ENCODE measurements at places on chromosomes 11 and 22.

GRCh38 chr11:35216962-35217678 lies 78.1 kb downstream of the CD44 start:
- no peak overlapping the region for H3K4me3 ChIP-seq
- H3K4me1 ChIP-seq = peaks cover 58% of the 10 kb centered on the region
- H3K27me3 ChIP-seq = no peaks in the 10 kb centered on the region

GRCh38 chr11:21723678-21724077 lies 469.2 kb upstream of the ANO5 start:
- DNase-seq = no peak
- H3K36me3 ChIP-seq = no peaks in the 10 kb centered on the region
- no peak overlapping the region for H3K4me3 ChIP-seq
- H3K4me1 ChIP-seq = no peaks in the 10 kb centered on the region
- H3K27me3 ChIP-seq = no peaks in the 10 kb centered on the region
- no peak overlapping the region for H3K27ac ChIP-seq

- H3K36me3 ChIP-seq = no peaks in the 10 kb centered on the region
- peaks cover 7% of the 10 kb centered on the region for H3K27me3 ChIP-seq
- H3K4me1 ChIP-seq = no peaks in the 10 kb centered on the region
- no peak within 1 kb of the TSS for H3K27ac ChIP-seq
Observed at GRCh38 chr11:10693509-10694081, at the start of gene IRAG1. Gene IRAG1 (minus strand): TSS chr11:10693755. CDS start chr11:10693602, 153 bp downstream.

GRCh38 chr11:95795627-95796295 lies 5.5 kb downstream of the CEP57 start:
- DNase-seq = no peak
- no peak overlapping the region for H3K27ac ChIP-seq
- H3K36me3 ChIP-seq = peaks cover 40% of the 10 kb centered on the region
- peaks cover 45% of the 10 kb centered on the region for H3K4me1 ChIP-seq
- no peak overlapping the region for H3K4me3 ChIP-seq

GRCh38 chr11:96367342-96367741 lies 22.4 kb downstream of the CCDC82 start:
- peaks cover 24% of the 10 kb centered on the region for H3K36me3 ChIP-seq
- no peak overlapping the region for H3K27ac ChIP-seq
- H3K4me1 ChIP-seq = no peaks in the 10 kb centered on the region

DNA sequence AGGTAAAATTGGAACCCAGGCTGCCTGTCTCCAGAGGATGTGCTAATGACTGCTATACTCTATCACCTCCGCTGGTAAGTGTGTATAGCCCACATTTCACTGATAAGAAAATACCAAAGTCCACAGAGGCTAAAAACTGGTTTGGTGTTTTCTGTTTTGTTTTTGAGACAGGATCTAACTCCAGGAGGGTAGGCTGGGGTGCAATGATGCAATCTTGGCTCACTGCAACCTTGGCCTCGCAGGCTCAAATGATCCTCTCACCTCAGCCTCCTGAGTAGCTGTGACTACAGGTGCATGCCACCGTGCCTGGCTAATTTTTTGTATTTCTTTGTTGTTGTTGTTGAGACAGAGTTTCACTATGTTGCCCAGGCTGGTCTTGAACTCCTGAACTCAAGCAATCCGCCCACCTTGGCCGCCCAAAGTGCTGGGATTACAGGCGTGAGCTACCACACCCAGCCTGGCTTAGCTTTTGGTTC lies 409.8 kb downstream of the LARGE1 start:
- DNase-seq = no peak
- no peaks in the 10 kb centered on the region for H3K4me1 ChIP-seq

- peaks cover 6% of the 10 kb centered on the region for H3K4me1 ChIP-seq
- H3K27me3 ChIP-seq = peaks cover 14% of the 10 kb centered on the region
- no peak overlapping the region for H3K4me3 ChIP-seq
- H3K36me3 ChIP-seq = no peaks in the 10 kb centered on the region
- no peak for DNase-seq
Observed at GRCh38 chr22:22591348-22592299, 32.6 kb upstream of the PRAME start.

GRCh38 chr22:26673486-26673885 lies 16.1 kb downstream of the MIAT start:
- H3K27ac ChIP-seq = peak overlapping the region; percentile 95
- H3K4me3 ChIP-seq = peak overlapping the region; percentile 91
- H3K4me1 ChIP-seq = peaks cover 63% of the 10 kb centered on the region
- DNase-seq = no peak

DNA sequence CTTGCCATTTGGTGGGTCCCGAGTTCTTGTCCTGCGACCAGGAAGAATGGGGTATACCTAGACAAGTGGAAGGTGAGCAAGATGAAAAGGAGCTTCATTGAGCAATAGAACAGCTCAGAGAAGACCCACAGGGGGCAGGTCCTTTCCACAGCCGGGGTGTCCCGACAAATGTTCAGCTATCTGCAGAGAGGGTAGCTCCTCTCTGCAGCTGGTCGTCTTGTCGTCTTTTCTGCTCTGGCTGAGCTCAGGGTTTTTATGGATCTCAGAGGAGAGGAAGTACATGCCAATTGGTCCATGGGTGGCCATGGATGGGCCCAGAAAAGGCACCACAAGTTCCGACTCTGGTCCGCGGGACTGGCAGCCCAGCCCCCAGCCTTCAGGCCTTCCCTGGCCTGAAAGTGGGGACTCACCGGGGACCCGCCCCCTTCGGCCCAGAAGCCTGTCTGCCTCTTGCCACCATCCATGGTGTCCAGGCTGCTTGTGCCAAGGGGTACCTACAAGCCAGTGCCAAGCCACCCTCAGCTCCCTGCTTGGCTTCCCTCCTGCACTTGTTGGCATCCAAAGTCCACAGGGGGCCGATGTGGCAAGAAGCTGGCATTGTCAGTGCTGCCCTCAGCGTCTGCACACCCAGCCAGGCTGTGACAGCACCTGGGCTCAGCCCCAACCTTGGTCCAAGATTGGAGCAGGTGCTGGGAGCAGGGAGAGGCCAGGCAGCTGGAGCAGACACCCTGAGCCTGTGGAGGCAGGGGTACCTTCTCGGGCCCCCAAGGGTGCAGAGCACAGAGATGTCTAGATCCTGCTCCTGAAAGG lies 438.9 kb downstream of the TBC1D22A start:
- no peak overlapping the region for H3K4me3 ChIP-seq
- H3K36me3 ChIP-seq = no peaks in the 10 kb centered on the region
- H3K27me3 ChIP-seq = no peaks in the 10 kb centered on the region
- H3K27ac ChIP-seq = no peak overlapping the region
- no peaks in the 10 kb centered on the region for H3K4me1 ChIP-seq

GRCh38 chr11:87851234-87851633 lies 324.0 kb downstream of the RAB38 start:
- no peak overlapping the region for H3K27ac ChIP-seq
- no peaks in the 10 kb centered on the region for H3K36me3 ChIP-seq
- H3K4me1 ChIP-seq = no peaks in the 10 kb centered on the region
- no peaks in the 10 kb centered on the region for H3K27me3 ChIP-seq

- no peaks in the 10 kb centered on the region for H3K36me3 ChIP-seq
- no peaks in the 10 kb centered on the region for H3K4me1 ChIP-seq
- no peak overlapping the region for H3K4me3 ChIP-seq
- H3K27ac ChIP-seq = no peak overlapping the region
Observed at GRCh38 chr11:92753161-92753560, 216.3 kb upstream of the MTNR1B start.

- H3K4me1 ChIP-seq = peaks cover 36% of the 10 kb centered on the region
- peaks cover 38% of the 10 kb centered on the region for H3K36me3 ChIP-seq
- peaks cover 6% of the 10 kb centered on the region for H3K27me3 ChIP-seq
- DNase-seq = peak; percentile 81
- H3K4me3 ChIP-seq = peak overlapping the region; percentile 81
Observed at GRCh38 chr22:30262917-30263741, 3.5 kb downstream of the OSM start.

DNA sequence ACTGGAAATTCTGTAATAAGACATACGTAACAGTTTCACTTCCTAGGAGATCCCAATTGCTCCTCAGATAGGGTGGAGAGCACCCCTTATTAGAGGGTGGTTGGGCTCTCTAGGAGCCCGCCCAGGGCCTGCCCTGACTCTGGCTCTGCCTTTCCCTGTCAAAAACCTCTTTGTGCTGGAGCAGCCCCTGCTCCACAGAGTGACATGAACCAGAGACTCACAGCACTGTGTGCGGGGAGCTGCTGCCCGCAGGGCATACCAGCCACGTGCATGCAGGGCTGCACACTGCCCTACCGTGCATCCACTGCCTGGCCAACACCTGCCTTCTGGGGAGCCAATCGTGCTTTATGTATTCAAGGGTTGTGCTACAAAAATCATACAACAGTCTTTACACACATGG lies 24.3 kb downstream of the KCNQ1OT1 start:
- no peaks in the 10 kb centered on the region for H3K27me3 ChIP-seq
- peaks cover 3% of the 10 kb centered on the region for H3K4me1 ChIP-seq
- DNase-seq = no peak

DNA sequence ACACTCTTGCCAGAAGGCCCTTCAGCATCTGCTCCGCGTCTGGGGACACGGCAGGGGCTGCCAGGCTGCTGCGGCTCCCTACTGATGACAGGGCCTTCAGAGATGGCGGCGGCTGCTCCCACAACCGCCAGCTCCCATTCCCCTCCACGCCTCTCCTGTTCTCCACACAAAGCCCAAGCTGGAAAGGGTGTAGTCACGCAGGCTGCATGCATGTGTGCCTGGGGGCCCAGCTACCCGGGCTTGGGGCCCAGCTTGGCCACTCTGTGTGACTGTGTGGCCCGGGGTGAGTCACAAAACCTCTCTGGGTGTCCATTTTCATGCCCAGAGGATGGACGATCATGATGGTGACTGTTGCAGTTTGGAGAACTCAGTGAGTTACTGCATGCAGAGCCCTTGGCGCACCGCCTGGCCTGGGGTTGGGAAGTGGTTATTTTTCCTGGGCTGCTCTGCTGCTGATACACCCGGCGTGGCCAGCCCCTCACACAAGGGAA lies 31.7 kb upstream of the PARVB start:
- H3K4me1 ChIP-seq = peaks cover 24% of the 10 kb centered on the region
- no peaks in the 10 kb centered on the region for H3K27me3 ChIP-seq
- no peak for DNase-seq
- peaks cover 34% of the 10 kb centered on the region for H3K36me3 ChIP-seq

DNA sequence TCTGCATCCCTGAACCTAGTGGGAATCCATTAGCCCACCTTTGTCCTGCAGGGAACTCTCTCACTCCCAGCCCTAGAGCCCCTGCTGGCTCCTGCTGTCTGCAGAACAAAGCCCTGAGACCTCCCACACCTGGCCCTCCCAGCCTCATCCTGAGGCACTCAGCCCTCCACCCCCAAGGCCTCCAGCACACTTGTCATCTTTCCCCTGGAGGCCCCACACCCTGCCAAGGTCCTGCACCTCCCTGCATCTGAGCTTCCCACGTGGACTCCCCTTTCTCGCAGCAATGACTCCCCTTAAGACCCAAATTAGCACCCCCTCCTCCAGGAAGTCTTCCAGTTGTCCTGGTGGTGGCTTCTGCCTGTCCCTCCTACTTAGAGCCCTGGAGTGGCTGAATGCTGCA lies 42.3 kb upstream of the LINC01488 start:
- DNase-seq = no peak
- no peak overlapping the region for H3K4me3 ChIP-seq
- H3K27ac ChIP-seq = no peak overlapping the region
- peaks cover 13% of the 10 kb centered on the region for H3K27me3 ChIP-seq
- H3K36me3 ChIP-seq = no peaks in the 10 kb centered on the region

DNA sequence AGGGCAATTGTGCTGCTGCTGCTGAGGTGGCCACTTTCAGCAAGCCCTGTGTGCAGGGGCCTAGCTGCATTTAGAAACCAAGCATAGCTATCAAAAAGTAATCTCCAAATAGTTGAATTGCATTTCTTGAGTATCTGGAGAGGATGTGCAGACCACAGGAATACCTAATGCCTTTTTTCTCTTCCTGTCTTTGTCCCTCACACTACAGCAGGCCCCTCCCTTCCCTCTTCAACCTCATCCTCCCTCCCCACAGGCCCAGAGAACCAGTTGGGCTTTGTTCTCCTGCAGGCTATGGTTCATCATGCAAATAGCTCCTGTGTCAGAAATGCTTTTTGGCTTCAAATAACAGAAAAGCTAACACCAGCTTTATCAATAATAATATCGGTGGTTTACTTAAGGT lies 47.7 kb downstream of the DKK3 start:
- H3K36me3 ChIP-seq = peaks cover 11% of the 10 kb centered on the region
- H3K27ac ChIP-seq = no peak overlapping the region
- DNase-seq = no peak

DNA sequence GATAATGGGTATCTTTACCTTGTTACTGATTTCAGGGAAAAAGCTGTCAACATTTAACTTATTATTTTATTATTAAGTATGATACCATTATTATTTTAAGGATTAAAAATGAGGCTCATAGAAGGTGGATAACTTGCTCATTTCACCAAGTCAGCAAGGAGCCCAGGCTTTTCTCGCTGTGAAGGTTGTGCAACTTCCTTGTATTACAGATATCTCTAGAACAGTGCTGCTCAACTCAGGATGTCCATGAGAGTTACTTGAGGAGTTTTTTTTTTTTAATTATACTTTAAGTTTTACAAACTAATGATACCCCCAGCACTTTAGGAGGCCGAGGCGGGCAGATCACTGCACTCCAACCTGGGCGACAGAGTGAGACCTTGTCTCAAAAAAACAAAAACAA lies 98.2 kb downstream of the INSC start:
- H3K4me1 ChIP-seq = no peaks in the 10 kb centered on the region
- no peak overlapping the region for H3K27ac ChIP-seq
- peaks cover 3% of the 10 kb centered on the region for H3K27me3 ChIP-seq

GRCh38 chr22:37623075-37624016 lies 14.7 kb downstream of the GGA1 start:
- H3K27me3 ChIP-seq = no peaks in the 10 kb centered on the region
- DNase-seq = peak; percentile 76
- H3K36me3 ChIP-seq = peaks cover 17% of the 10 kb centered on the region
- peaks cover 45% of the 10 kb centered on the region for H3K4me1 ChIP-seq
- H3K27ac ChIP-seq = peak overlapping the region; percentile 80
- H3K4me3 ChIP-seq = no peak overlapping the region

- H3K4me1 ChIP-seq = no peaks in the 10 kb centered on the region
- no peaks in the 10 kb centered on the region for H3K36me3 ChIP-seq
- no peak overlapping the region for H3K27ac ChIP-seq
Observed at GRCh38 chr22:33896154-33896553, 24.1 kb downstream of the LARGE1 start.

DNA sequence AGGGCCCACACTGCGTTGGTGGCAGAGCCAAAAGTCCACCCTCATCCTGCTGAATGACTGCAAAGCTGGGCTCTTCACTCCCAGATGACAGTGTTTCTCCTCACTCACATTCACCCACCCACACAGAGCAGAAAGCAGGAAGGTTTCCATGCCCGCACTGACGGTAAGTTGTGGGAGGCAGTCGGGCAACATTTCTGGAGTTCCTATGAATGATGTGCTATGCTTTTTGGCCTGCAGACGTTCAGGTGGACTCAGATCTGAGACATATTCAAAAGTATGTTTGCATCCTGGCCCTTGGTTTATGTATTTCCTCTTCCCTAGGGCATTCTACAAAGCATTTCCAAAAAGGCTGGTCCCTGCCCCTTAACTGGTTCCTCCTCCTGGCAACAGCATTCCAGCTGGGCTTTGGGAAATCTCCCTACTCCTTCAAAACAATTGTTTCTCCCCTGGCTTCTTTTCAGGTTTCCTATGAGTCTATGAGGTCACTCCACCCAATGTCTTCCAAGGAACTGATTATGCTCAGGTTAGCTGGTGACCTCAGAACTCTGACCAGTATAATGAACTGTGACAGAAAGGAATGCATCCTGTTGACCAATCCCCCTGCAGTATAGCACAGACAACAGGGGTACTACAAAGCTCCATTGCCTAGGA lies 36.4 kb downstream of the PACSIN2 start:
- no peak for DNase-seq
- no peak overlapping the region for H3K27ac ChIP-seq
- H3K36me3 ChIP-seq = no peaks in the 10 kb centered on the region
- no peak overlapping the region for H3K4me3 ChIP-seq
- peaks cover 24% of the 10 kb centered on the region for H3K4me1 ChIP-seq

Data from activated naive CD8-positive, alpha-beta T cell treated with anti-CD3 and anti-CD28 coated beads for 36 hours (primary cell).